ENCODE measurements at places on chromosomes 6 and 20.

- peak; percentile 59 for DNase-seq
Observed at GRCh38 chr6:17705428-17705777, 1.3 kb downstream of the NUP153 start.

DNA sequence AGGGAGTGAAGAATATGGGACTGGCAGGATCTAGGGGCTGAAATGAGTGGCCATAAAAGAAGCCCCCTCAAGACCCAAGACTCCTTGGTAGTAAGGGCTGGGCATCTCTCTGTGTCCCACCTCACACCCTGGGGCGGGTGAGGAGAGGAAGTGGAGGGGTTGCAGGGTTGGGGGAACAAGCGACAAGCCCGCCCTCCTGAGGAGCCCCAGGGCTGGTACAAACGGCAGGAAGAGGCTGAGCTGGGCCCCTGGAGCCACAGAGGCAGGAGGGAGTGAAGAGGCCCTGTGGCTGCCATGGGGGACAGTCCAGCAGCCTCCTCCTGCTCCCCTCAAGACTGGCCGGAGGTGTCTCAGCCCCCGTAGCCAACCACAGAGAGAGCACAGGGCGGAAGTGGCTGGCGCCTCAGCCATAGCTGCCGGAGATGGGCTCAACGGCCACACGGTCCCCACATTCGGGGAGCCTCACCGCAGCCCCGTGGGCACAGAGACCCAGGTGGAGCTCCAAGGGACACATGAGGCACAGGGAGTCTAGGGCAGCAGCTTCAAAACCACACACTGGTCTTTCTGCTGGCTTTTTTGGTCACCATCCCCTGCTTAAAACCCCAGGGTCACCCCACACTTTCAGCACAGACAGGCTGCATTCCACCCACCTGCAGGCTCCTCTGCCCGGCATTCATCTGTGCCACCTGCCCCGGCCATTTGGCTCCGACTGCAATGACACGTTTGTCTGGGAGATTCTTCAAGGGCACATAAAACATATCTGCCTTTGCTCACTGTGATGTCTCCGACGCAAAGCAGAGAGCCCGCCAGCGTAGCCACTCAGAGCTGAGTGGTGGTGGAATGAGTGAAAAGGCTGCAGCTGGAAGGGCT is 524 bp downstream of the C20orf203 start:
- DNase-seq = peak; percentile 50

- DNase-seq = peak; percentile 51
Observed at GRCh38 chr6:167093922-167094432, 28.9 kb upstream of the CCR6 start.

DNA sequence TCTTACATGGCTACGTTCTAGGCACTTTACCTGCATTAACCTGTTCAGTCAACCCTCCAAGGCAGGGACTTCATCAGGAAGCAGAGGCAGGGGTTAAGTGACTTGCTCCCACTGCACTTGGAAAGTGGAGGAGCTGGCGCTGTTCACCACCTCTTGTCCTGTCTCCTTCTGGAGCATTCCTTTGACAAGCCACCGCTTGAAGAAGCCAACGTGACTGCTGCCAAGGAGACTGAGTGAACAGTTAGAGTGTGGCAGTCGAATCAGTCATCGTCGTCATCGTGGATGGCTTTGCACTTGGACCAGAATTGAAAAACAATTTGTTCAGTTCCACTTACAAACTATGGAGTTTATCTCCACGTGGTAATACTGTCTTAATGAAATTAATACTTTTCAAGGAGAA is 60.9 kb downstream of the TULP4 start:
- DNase-seq = no peak

- peak; percentile 74 for DNase-seq
Observed at GRCh38 chr6:112235956-112236355, 18.4 kb downstream of the LAMA4 start.

GRCh38 chr6:157488058-157488457 is 107.1 kb downstream of the ZDHHC14 start:
- no peak for DNase-seq

- DNase-seq = peak; percentile 76
Observed at GRCh38 chr20:36808317-36809257, 35.0 kb upstream of the DSN1 start.

Data from activated CD4-positive, alpha-beta T cell treated with anti-CD3 and anti-CD28 coated beads, Interleukin-10, Interleukin-2, amounts not matched to agents 100 ng/mL and 50 ng/mL, durations not matched to agents 16 hours and 8 hours (primary cell).